Stimulated activated CD4-positive, alpha-beta T cell treated with anti-CD3 and anti-CD28 coated beads, Interleukin-2, amount 100 ng/mL, for 4 hours (primary cell): ENCODE measurements at places on chromosomes 6 and 20.

DNA sequence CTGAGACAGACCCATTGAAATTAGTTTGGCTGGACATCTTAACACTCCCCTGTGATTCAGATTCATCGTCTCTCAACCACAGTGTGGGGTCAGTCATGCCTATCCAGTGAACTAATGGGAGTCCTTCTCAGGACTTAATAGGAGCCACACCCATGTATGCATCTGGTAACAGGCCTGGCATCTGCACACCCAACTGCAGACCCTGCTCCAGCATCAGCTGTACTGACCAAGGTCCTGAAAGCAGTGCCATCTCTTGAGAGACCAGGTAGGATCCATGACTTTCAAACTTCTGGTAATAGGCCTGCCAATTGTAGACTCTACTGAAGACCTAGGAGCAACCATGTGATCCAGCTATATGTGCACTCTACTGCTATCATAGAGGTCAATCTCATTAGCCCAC is 363.6 kb upstream of the POU3F2 start:
- no peak for DNase-seq

GRCh38 chr20:59737816-59738215 is 133.5 kb downstream of the PHACTR3 start:
- DNase-seq: no peak

GRCh38 chr6:166559211-166559610 is 27.3 kb downstream of the RAMACL start:
- no peak for DNase-seq

GRCh38 chr6:143959927-143960326 is 48.1 kb downstream of the PLAGL1 start:
- DNase-seq: no peak

GRCh38 chr6:85168146-85168545 is 281.7 kb upstream of the NT5E start:
- DNase-seq: no peak

GRCh38 chr6:35445691-35446090 is 6.4 kb upstream of the FANCE start:
- DNase-seq: no peak

DNA sequence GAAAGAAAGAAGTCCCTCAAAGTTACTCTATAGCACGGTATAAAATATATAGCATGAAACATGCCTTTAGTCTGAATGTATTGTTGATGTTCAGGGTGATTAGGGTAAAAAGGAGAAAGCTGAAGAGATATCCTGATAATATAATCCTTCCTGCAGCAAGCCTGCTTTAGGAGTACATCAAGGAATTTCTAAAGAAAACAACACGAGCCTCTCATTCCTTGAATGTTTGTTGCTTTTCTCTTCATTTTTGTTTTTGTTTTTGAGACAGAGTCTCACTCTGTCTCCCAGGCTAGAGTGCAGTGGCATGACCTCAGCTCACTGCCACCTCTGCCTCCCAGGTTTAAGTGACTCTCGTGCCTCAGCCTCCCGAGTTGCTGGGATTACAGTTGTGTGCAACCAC is 79.1 kb downstream of the CD164 start:
- no peak for DNase-seq

GRCh38 chr20:48928832-48929725 is 7.6 kb downstream of the ARFGEF2 start:
- DNase-seq: no peak

- DNase-seq: peak; percentile 55
Observed at GRCh38 chr6:89145956-89146717, at the start of gene PM20D2. Gene PM20D2, plus strand, starts transcription at chr6:89146055. Its CDS starts 90 bp downstream, at chr6:89146145.

- no peak for DNase-seq
Observed at GRCh38 chr20:9442858-9443257, 71.5 kb upstream of the LAMP5 start.

DNA sequence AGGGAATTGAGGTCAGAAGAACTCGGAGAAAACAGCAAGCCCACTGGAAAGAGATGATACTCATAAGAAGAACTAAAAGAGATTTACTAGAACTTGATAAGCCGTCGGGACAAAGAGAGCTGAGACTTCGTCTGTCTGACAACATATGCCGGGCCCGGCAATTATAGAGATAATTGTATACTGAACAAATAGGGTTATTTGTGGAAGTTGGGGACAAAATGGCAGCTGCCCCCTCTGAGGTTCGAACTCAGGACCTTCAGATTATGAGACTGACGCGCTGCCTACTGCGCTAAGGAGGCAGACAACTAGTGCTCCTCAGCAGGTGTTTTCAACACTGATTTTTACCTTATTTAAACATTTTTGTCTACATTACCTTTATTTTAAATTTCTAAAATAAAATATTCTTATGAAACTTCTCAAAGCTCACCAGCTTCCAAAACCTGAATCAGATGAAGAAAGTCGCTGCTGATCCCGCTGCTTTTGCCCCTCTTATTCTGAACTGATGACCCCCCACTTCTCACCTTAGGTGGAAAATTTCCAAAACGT is 29.3 kb upstream of the TRIM27 start:
- DNase-seq: peak; percentile 60

- DNase-seq: no peak
Observed at GRCh38 chr20:46030284-46031013, 1.4 kb downstream of the SLC12A5 start.

GRCh38 chr20:37502654-37503053 is 18.4 kb upstream of the NNAT start:
- no peak for DNase-seq

- no peak for DNase-seq
Observed at GRCh38 chr20:10249048-10249770, 30.6 kb downstream of the SNAP25 start.

DNA sequence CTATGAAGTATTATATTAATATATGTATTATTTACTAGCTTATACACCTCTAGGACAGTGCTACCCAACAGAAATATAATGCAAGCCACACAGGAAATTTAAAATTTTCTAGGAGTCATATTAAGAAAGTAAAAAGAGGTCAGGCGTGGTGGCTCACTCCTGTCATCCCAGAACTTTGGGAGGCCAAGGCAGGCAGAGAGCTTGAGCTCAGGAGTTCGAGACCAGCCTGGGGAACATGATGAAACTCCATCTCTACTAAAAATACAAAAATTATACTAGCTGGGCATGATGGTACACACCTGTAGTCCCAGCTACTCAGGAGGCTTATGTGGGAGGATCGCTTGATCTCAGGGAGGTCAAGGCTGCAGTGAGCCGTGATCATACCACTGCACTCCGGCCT is 237.6 kb upstream of the ZNF217 start:
- no peak for DNase-seq

- DNase-seq: no peak
Observed at GRCh38 chr6:6152060-6152459, 145.3 kb upstream of the NRN1 start.

GRCh38 chr6:125888989-125889656 is 67.4 kb upstream of the HINT3 start:
- DNase-seq: no peak

DNA sequence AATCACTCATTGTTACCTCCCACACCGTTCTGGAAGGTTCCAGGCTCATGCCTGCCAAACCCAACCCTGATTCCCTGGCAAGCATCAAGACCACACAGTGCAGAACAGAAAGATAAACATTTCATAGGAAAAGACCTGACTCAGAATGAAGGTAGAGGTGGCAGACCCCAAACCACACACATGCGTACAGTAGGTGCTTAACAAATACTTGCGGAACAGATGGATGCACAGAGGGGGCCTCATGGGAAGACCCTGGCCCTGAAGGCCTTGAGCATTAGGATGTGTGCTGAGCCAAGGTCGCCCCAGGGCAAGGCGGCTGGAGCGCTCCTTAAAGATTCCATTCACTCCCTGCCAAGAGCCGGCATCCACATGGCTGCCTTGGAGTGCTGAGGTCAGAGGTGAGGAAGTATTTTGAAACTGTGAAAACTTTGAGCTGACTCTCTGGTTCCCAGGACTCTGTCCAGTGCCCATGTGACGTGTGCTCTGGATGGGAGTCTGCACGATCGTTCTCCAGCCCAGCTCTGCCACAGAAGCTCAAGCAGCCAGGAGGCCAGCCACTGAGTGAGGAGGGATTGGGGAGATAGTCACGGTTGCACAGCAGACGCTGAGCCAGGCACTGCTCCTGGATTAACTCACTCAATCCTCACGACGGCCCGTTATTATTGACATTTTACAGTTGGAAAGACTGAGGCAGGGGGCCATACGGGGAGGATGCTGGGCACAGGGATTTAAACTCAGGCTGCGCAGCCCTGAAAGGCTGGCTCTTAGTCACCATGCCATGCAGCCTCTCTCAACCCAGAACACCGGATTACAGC is 65.5 kb upstream of the AFDN start:
- DNase-seq: no peak

GRCh38 chr6:158548418-158549161 is 11.3 kb upstream of the TMEM181 start:
- no peak for DNase-seq

DNA sequence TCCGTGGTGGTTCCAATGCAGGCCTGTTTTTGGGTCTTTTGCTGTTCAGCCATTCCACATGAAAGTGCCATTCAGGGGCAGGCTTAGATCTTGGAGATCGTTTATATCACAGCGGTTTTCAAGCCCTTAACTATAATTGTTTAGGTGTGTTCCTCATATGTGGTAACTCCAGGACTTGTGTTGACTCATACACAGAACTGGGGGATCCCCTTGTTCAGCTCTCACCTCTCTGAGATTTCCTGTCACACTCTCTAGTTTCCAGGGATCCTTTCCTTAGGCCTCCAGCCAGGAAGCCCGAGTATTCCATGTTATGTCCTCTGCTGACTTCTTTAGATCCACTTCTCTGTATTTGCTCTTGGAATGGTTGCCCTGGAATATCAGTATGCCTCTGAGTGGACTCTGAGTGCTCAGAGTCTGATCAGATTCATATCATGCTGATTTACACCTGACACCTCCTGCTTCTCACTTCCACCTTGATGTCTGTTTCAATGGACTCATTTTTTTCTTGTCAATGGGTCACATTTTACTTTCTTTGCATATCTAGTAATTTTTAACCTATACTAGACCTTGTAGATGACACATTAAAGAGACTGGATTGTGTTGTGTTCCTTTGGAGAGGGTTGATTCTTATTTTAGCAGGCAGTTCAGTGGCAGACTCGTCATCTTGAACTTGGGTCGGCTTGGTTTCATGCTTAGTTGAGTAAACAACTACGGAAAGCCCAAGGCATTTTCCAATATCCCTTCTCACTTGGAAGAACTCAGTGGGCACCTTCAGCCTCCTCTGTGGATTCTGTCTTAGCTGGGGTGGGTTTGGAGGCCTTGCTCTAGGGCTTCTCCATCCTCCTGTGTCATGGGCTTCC is 13.1 kb downstream of the NTSR1 start:
- no peak for DNase-seq

- DNase-seq: no peak
Observed at GRCh38 chr6:17710331-17710730, 3.6 kb upstream of the NUP153 start.

DNA sequence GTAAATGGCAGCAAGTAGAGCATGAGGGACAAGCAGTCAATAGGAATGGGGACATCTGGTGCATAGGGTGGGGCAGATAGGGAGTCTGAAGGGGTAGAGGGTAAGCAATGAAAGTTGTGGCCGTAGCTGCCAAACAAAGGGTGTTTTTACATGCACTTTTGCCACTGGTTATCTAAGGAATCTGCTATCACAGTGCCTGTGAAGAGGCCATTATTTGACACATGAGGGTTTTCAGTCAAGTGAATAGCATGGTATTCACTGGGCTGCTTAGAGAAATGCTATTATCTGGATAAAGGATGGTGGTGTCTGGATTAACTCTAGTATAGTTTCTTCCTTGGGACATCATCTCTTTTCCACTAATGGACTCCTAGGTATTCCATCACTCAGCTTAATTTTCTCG is 118.2 kb downstream of the CARMIL1 start:
- no peak for DNase-seq

DNA sequence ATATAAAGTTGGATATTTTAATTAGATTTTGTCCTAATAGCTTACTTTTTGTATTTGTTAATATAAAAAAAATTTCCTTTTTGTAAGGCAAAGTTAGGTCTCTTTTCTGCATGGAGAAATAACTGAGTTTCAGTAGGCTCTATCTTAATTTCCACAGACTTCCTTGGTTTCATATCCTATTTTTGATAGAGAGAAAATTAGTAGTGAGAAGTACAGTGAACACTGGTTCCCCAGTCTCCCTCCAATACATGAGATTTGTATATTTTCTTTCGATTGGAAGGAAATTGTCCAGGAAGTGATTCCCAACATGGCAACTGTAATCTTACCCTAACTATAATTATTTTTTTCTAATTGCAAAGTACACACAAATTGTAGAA is 26.4 kb downstream of the TRIM27 start:
- DNase-seq: no peak

DNA sequence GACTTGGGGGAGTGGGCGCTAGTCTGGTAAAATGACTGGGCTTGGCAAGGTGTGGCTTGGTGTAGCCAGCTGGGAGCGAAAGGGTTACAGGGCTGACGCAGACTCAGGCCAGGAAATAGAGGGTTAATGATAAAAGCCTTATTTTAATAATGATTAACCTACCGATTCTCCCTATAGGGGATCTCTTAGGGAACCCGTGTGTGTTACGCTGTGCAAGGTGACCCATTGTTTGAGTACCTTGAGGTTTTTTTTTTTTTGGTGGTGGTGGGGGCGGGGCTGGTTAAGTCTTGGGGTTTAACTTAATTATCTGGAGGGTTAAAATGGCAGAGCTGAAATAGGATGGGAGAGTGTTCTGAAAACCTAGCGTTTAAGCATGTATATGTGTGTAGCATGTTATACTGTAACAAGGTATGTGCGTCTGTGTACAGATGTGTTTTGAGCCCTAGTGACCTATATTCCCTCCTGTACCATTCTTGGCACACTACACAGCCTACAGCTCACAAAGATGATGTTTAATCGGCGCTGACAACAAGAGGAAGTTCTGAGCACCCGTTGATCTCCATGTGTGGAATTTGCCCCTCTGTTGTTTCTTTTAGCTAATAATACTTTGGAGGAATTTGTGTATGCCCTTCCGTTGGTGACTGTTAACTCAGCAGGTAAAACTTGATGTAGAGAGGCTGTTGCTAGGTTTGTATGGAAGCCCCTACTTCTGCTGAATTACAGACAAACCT is 1.3 kb downstream of the CARMIL1 start:
- no peak for DNase-seq

DNA sequence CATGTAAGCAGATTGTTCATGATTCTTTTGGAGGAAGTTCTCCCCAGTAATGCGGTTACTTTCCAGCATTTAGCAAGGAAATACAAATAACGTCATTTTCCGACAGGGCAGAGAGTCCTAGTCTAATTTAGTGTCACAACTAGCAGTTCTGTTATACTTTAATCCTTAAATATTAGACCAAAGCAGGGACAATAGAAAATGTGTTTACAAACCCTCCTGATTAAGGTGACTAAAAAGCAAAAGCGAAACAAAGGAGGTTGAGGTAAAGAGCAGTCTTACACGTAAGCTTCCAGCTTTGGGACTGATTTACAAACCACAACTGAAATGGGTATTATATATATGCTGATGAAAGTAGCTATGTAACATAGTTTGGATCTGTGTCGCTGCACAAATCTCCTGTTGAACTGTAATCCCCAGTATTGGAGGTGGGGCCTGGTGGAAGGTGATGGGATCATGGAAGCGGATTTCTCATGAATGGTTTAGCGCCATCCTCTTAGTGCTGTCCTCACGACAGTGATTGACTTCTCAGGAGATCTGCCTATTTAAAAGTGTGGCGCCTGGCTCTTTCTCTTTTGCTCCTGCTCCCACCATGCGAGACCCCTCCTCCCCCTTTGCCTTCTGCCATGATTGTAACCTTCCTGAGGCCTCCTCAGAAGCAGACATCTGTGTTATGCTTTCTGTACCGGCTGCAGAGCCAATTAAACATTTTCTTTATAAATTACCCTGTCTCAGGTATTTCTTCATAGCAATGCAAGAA is 81.9 kb downstream of the PLCB1 start:
- DNase-seq: no peak
